ENCODE measurements at places on chromosomes 1 and 21.

DNA sequence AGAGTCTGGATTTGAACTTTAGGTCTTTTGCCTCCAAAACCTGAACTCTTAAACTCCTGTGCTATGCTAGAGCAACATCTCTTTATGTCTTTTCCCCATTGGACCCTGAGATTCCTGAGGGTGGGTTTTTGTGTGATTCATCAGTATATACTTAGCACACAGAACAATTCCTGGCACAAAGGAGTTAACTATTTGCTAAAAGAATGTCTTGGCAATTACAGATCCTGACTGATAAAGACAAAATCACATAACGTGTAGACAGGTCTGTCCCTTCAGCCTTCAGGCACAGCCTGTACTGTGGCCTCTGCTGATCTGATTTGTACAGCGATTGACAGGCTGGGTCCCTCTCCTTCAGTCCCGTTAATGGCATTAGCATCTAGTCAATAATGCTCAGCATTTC, 162.4 kb upstream of the BEND5 start:
- no peak for DNase-seq

GRCh38 chr1:69128204-69128603, 439.5 kb upstream of the LRRC7 start:
- no peak for DNase-seq

DNA sequence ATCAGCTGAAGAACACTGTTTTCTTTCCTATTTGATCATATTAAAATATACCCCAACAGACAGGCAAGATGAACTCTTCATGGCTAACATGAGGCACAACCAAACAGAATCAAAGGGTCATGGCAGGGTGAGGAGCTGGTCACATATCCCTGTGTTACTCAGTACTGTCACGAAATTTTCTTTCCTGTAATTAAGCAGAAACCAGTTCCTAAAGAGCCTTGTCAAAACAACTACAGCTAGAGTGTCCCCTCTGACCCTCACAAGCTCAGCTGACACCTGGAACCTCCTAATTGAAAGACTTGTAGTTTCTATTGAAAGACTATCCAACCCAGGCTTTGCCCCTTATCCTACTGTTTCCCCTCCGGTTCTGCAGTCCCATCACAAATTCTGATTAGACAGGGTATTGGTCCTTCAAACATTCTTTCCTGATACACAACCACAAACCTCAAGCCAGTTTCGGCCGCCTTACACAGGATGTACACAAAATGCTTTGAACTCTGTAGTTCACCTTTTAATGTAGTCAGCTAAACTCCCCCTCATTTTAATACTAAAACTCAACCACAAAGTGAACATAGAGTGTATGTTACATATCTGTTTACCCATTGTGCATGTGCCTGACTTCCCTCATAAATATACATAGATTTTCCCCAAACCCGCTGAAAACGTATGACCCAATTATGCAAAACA, 651.9 kb downstream of the MRPL39 start:
- no peak for DNase-seq

GRCh38 chr1:38790422-38791163, 69.0 kb downstream of the RRAGC start:
- no peak for DNase-seq

GRCh38 chr1:219330001-219330400, 156.3 kb downstream of the LYPLAL1 start:
- no peak for DNase-seq

- no peak for DNase-seq
These were observed 3.2 kb downstream of the UHMK1 start for GRCh38 chr1:162500805-162501204.

DNA sequence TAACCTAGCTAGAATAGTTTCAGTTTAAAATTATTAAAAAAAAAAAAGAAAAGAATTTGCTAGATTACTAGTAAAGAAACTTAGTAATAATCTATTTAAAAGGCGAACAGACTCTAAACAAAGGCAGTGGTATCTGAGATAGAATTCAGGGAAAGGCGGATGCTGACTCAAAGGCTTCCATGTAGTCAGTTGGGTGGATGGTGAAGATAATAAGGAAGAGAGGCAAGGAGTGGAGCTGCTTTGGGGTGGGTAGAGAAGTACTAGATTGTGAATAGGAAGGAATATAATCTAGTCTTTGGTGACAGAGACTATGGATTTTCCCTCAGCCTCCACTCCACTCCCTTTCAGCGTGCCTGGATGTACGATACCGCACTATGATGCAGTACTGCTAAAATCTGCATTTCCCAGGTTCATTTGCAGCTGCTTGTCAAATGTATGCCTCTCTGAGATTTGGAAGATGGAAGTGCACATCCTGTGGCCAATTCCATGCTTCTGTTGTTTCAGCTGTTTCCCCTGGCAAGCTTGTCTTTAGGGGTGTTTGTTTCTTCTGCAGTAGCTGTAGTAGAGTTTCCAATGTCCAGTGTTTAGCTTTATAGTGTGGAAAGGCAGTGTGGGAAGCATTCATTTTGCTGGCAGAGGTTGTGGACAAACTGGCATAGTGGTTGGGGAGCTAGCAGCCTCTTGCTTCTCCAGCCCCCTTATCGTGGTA, 184.6 kb upstream of the NRIP1 start:
- no peak for DNase-seq

DNA sequence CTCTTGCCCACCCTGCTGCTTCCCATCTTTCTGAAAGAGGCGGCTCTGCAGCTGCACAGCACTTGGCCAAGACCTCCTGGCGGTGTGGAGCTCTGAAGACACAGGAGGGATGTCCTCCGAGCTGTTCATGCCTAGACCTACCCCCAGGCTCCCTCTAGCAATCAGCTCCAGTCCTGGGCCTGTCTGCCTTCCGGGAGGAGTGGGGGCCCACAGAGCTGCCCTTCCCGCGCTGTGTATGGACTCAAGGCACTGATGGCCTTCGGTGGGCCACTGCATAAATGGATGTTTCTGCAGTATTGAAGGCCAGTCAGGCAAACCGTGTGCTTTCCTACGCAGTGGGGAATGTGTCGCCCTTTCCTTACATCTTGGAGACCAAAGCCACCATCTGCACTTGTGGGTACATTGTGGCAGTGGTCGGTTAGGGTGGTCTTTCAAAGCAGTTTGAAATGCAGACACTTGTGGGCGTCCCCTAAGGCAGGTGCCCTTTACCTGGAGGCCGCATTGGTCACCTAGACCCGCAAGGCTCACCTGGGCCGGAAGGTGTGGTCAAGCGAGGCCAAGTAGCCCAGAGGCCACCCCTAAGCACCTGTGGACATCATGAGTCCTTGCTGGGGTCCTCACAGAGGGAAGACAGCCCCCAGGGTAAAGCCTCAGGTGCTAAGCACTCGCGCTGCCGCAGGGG, 912 bp upstream of the PKNOX1 start:
- no peak for DNase-seq

DNA sequence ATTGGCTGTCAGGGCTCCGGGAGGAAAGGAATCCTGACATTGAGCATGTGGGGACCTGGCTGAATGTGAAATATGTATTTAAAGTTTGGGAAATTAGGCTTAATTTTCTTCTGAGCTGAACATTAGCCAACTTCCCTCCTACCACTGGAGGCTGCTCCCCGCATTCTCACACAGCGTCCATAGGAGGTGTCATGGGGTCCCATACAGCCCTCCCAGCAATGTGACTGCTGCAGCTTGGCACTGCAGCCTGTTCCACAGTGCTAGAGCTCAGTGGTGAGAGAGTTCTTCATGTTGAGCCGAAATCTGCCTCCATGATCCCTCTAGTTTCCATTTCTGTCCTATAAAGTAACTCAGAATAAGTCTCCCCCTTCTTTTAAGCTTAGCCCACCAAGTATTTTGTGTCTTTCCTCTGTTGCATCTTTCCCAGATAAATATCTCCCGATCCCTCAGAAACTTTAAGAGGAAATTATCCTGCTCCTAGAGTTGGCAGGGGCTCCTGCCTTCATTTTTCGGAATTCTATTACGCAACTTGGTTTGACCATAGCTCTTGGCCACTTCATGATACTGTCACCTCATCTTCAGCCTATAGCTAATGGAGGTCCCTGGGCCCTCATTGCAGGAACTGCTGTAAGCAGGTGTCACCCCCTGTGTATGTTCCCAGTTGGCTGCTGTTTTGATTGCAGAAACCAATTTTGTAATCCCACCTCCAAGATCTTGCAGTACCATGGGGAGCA, 2.0 kb downstream of the FCRL6 start:
- no peak for DNase-seq

DNA sequence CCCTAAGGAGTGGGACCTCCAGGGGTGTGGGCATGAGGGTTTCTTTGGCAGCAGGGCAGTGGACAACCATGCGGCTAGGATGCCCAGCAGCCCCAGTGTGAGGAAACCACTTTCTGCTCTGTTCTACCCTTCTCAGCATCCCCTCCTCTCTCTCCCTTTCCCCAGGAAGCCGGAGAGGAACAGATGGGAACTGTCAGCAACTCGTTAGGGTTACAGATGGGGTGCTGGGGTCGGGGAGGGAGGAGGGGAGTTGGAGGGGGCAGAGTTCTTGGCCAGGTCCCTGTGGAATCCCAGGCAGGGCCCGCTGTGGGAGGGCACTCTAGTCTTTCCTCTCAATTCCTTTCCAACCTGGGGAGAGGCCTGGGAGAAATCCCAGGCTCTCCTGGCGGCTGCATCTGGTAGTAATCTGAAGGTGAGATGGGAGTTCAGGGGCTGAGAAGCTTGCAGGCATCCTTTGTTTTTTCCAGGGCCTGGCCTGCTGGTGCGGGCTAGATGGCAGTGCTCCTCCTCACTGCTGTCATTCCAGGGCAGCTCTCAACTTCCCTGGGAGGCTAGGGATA, 93.9 kb upstream of the CSF3R start:
- DNase-seq: no peak

- DNase-seq: no peak
These were observed 530.5 kb downstream of the KIF26B start for GRCh38 chr1:245685111-245685810.

- no peak for DNase-seq
These were observed 82.7 kb downstream of the CDC7 start for GRCh38 chr1:91583326-91583755.

DNA sequence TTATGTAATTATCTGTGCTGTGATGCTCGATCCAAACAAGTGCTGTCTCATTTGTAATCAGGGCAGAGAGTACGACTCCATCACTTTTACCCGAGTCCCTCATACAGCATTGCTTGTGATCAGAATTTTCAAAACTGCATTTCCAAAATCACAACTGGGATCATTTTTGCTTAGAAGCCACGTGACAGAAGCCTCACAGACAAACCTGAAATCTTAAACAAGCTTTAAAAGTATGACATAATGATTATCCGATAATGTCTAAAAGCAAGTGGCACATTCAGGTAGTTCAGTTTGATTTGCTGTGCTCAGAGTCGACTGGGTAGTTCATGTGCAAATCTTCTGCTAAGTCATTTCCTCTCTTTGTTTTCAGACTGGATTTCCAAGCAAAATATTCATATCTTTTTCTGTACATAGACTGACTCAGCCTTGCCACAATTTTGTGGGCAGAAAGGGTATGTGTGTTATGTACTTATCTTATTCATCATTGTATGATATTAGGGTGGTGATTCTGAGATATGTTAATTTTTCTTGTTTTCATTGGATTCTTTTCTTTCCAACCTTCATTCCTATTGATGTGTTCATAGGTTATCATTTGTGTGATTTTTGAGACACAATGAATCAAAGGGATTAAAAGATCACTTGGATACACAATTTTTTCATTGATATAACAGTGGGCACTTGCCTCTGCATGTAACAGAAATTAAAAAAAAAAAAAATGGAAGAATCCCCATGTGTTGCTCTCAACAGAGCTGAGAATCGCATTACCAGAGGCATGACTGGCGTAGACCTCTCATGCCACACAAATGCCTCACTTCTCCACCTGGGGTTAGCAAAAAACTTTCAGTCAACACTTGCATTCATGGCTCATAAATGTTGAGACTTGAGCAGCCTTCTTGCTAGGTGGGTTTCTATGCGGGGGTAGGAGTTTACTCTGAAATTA, 355.7 kb downstream of the LTN1 start:
- no peak for DNase-seq

DNA sequence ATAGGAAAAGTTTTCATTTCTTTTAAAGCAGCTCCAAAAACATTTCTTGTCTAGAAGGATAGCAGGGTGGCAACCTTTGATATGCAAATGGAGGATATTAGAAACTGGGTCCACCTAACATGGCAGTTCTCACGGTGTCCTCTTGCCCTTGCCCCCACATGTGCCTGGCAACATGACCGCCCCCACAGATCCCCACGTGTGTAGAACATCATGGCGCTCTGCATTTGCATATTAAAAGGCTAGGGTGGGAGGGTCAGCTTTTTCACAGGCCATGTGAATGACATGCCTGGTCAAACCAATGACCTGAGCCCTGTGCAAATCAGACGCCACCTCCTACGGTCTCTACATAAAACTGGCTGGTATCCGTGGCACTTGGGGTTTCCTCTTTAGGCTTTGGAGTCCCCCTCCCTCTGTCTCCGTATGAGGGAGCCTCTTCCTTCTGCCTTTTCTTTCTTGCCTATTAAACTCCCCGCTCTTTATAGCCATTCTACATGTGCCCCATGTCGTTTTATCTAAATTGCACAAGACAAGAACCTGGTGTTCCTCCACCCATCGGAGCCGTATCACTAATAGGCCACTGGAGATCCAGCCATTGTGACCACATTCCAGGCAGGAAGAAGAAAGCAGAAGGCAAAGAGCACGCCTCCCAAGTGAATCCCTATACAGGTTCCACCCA, 71.3 kb downstream of the WDR4 start:
- DNase-seq: no peak

GRCh38 chr21:34093083-34093482, 19.7 kb downstream of the MRPS6 start:
- no peak for DNase-seq

GRCh38 chr21:40179166-40179565, 311.9 kb downstream of the PCP4 start:
- no peak for DNase-seq

DNA sequence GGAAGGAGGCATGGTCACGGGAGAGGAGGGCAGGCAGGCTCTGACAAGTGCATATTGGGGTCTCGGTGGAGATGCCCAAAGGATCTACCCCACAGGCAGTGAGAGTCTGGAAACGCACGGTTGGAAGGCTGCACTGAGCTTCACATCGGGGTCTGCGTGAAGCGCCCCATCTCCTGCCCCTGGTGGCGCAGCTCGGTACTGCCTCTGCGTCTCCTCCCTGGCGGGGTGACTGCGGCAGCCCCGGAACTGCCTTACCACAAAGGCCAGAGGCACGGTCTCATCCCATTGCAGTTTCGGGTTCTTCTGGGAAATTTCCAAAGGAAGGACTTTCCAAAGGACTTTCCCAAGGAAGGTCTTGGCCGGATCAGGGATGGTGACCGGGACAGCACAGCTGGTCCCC, 69.2 kb upstream of the AJAP1 start:
- no peak for DNase-seq

Data from anterior cingulate cortex (tissue), 58 donors.